NCI-H2081 (cell line): ENCODE measurements at places on chromosomes 11 and 22.

- peak; percentile 13 for DNase-seq
These were observed 5.5 kb downstream of the PLET1 start for GRCh38 chr11:112255067-112255720.

DNA sequence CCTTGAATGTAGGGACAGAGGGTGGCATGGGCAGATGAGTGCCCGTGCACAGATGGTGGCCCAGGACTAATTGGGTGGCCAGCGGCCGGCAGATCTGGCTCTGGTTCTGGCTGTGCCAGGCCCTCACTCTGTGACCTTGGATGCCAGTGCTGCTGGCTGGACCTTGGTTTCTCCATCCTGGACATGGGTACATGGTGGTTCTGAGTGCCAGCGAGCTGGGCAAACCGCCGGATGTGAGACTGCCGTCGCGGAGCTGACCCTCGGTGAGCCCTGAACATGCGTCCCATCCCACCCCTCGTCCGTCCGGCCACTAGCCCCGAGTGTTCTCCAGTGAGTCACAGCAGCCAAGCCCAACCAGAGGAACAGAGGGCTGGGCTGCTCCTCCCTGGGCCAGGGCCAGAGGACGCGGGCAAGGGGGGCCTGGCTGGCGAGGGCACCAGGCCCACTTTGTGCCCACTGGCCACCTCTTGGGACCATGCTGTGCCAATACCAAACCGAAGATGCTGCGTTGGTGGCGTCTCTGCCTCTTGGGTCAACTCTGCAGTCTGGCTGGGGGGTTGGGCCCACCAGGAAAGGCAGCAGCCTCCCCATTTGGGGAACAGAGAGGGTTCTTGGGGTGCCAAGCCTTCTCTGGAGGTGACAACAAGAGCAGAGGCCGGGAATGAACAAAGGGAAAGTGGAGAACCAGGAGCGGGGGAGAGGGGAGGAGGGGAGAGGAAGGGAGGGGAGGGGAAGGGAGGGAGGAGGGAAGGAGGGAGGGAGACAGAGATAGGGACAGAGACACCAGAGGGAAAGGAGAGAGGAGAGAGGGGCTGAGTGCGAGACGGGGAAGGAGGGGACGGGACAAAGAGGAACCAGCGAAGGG, 10.7 kb downstream of the LSP1 start:
- no peak for DNase-seq

GRCh38 chr22:41725510-41726110, 26.3 kb downstream of the MEI1 start:
- no peak for DNase-seq

DNA sequence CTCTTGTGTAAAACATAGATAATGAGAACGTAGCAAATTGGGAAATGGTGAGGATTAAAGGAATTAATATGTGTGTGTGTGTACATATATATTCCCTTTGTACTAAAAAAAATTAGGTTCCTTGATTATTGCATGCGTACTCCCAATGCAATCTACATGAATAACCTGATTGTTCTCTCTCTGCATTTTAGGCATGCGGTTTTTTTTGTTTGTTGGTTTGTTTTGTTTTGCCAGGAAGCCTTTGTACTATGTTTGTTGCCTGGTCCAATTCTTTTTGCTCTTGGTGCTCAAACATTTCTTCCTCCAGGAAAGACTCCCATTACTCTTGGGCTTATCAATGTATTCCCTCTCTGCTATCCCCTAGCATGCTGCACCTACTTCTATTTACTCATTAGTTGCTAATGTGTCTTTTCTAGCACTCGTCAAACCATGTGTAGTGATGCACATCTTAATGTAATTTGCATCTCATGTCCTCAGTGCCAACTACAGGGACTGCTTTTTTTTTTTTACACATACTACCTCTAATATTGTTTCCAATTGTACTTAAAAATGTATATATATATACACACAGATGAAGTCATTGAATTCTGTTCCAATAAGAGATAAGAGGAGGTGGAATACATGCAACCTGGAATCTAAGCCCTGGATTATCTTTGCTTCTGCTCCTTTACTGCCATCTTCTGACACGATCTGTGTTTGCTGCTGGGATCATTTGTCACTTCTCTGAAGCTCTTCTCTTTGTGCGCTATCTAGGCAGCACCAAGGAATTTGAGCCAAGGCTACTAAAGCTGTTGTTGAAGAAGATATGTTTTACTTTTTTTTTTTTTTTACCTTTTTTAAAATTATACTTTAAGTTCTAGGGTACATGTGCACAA, 197.2 kb upstream of the ANO3 start:
- no peak for DNase-seq

DNA sequence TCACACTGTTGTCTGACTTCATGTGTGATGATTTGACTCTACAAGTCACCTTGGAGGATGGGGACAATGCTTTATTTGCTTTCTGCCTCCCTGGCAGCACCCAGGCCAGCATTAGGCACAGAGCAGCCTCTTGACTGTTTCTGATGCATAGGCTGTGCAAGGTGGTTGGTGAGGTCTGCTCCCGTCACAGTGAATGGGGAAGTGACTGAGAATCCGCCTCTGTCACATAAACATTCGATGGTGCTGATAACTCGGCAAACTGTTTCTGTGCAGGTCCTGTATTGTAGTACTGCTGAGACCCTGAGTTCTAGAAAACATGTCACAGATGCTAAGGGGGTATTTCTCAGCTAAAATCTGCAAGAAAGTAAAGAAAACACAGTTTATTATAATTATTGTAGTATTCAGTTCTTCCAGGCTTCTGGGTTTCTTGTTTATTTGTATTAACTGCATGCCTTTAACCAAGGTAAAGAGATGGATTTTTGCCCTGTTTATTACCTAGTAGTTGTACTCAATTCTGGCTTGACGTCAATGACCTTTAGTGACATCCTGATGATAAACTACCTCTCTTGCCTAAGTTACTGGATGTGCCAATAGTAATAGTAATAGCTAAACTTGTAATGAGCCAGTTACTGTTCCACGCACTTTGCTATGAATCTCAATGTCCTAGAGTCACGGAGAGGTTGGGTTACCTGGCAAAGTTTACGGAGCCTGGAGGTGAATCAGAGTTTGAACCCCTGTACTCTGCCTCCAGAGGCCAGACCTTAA, 24.8 kb upstream of the RCN1 start:
- DNase-seq = no peak

GRCh38 chr11:98069861-98070260, 950.9 kb upstream of the CNTN5 start:
- DNase-seq = no peak

DNA sequence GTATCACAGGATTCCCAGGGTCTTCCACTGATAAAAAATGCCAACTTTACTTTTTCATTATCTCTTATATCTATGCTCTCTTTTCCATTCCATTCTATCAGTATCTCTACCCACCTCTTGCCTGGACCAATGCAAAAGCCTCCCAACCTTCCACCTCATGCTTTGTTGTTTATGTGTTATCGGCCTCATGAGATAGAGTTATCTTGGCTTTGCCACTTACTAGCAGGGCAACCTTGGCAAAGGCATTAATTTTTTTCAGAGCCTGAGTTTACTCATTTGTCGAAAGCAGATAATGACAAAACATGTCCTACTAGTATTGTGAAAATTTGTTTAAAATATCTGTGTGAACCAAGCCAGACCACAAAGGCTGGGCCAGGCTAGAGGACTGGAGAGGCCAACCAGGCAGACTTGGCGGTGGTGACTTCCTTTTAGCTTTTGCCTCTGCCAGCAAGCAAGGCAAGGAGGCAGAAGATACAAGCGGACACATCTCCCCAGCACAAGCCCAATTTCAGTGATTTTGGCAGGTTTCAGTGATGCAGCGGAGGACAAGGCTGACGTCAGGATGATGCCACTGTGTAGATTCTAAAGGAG, 106.9 kb downstream of the ADAMTS15 start:
- DNase-seq = no peak

DNA sequence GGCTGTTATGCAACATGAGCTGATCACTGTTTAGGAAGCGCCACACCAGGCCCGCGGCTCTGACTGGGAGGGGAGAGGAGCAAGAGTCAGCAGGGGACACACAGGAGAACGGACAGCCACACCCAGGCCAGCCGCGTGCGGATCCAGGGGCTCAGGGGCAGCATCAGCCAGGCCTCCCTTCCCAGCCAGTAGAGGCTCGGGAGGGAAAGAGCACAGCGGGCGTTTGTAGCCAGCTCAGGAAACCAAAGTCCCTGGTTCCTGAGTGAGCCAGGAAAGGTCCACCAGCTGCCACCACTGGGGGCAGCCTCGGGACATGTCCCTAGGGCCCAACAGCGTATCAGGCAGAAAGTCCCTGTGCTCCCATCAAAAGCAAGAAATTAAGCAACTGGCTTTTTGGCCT, 71.8 kb upstream of the PITPNB start:
- DNase-seq = no peak

DNA sequence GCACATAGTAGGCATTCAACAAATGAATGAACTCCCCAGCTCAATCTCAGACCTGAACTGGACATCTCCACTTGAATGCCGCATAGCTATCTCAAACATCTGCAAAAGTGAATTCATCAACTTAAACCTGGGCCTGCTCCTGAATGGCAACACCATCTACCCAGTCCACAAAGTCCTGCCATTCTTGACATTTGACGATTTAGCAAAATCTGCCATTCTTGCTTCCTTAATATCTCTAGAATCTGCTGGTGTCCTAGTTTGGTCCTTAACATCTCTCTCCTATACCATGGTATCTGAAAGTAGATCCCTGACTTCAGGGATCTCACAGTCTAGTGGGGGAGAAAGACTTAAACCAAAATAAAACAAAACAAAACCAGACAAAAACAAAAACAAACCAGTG, 12.4 kb upstream of the HPX start:
- DNase-seq = no peak

- DNase-seq = no peak
These were observed 293.8 kb downstream of the BUD13 start for GRCh38 chr11:116478669-116479668.

- DNase-seq = no peak
These were observed 68.1 kb downstream of the UBASH3B start for GRCh38 chr11:122723576-122723975.

DNA sequence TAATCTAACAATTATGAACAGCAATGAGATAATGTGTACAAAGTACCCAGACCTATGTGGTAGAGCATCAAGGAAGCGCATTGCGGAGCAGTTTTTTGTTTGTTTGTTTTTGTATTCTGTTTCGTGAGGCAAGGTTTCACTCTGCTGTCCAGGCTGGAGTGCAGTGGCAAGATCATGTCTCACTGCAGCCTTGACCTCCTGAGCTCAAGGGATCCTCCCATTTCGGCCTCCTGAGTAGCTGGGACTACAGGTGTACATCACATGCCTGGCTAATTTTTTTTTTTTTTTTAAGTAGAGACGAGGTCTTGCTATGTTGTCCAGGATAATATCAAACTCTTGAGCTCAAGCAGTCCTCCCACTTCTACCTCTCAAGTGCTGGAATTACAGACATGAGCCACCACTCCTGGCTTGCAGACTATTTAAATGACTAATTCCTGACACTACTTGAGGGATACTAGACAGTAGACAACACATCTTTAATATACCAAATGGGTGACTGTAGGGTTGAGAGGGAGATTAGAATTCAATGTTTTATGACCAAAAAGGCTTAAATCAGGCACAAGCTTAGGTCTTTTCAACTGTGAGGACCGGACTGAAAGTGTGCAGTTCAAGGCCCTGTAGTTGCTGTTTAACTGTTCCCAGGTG, 12.7 kb downstream of the OR51B4 start:
- DNase-seq = no peak

DNA sequence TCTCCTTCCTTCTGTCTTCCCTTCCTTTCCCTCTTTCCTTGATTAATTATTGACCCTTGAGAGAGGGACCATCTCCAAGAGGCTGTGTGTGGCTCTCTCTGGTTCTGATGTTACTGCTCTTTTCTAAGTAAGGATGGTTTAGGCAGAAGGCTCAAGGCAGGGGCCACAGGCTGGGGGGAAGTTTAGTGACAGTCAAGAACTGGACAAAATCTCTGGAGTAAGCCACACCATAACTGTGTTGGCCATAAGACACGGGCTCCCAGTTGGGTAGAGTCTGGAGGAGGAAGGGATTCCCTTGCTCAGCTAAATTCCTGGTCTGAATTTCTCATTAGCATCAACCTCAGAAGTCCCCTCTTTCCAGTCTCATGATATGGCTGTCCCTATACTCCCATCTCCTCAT, 74.7 kb downstream of the BUD13 start:
- no peak for DNase-seq

DNA sequence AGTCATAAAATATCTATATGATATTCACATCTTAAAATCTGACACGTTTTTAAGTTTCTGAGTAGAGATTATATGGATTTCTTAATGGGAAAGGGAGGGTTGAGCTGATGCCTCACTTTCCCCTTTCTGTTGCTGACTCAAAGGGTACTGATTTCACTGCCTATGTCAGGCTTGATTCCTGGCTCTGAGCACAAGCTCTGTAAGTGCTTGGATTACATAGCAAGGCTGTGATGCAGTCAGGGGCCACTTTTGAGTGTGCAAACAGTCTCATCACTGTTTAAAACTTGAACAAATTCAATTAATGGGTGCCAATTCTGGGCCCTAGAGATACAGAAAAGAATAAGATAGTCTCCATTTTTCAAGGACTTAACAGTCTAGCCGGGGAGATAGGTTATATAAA, 14.4 kb downstream of the ATXN10 start:
- no peak for DNase-seq

DNA sequence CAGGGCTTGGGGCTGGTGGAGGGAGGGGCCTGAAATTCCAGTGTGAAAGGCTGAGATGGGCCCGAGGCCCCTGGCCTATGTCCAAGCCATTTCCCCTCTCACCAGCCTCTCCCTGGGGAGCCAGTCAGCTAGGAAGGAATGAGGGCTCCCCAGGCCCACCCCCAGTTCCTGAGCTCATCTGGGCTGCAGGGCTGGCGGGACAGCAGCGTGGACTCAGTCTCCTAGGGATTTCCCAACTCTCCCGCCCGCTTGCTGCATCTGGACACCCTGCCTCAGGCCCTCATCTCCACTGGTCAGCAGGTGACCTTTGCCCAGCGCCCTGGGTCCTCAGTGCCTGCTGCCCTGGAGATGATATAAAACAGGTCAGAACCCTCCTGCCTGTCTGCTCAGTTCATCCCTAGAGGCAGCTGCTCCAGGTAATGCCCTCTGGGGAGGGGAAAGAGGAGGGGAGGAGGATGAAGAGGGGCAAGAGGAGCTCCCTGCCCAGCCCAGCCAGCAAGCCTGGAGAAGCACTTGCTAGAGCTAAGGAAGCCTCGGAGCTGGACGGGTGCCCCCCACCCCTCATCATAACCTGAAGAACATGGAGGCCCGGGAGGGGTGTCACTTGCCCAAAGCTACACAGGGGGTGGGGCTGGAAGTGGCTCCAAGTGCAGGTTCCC, at the start of gene APOC3:
Gene APOC3, plus strand, starts transcription at position 383 of the 659 bp plus-strand sequence. CDS start 676 bp downstream, outside the sequence.
- no peak for DNase-seq

- peak; percentile 93 for DNase-seq
These were observed 327.6 kb upstream of the PLET1 start for GRCh38 chr11:112588252-112588694.

GRCh38 chr11:97224396-97224795, 834.6 kb downstream of the JRKL start:
- no peak for DNase-seq
